Omental fat pad (tissue), 4 donors: ENCODE measurements at places on chromosomes 1 and 21. TPM values are rescaled to one million over a fixed set of nuclear protein-coding genes. Genes with fewer than 3 reads are reported as not detected.

GRCh38 chr1:203695116-203695515, 68.5 kb downstream of the ATP2B4 start:
- no peak for DNase-seq

DNA sequence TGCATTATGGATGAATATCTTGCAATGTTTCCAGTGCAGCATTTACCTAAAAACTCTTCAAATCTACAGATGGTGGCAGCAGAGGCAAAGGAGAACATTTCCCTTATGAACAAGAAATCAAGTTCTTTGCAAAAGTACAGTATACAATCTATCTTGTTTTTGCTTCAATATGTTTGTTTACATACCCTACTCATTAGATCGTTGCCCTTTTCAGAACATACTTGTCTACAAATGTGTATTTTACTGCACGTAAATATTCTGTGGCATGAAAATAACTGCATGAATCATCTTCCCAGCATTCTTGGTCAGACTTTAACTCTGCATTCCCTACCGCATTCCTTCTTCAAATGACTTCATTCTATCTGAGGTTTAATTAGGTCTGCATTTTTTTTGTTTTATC, 212.7 kb downstream of the ZP4 start:
- DNase-seq = no peak

Gene UHMK1
- 83.1 TPM for total RNA-seq

- peak; percentile 24 for DNase-seq
Measured at GRCh38 chr1:70353601-70354331, 756 bp downstream of the ANKRD13C start.

GRCh38 chr1:64881281-64881680, 85.1 kb downstream of the JAK1 start:
- no peak for DNase-seq

- no peak for DNase-seq
Measured at GRCh38 chr1:17564458-17565393, 25.2 kb downstream of the ARHGEF10L start.

- no peak for DNase-seq
Measured at GRCh38 chr1:17546946-17547670, 7.6 kb downstream of the ARHGEF10L start.

- DNase-seq = no peak
Measured at GRCh38 chr1:181936768-181937581, 124.5 kb downstream of the ZNF648 start.

Gene DNM3
- 15.8 TPM for total RNA-seq

GRCh38 chr1:114290341-114290740, 136.7 kb upstream of the SYT6 start:
- no peak for DNase-seq

- no peak for DNase-seq
Measured at GRCh38 chr1:195754303-195754702, 853.9 kb downstream of the KCNT2 start.

- DNase-seq = no peak
Measured at GRCh38 chr1:99661780-99662179, 15.9 kb downstream of the PALMD start.

GRCh38 chr1:91273875-91274274, 130.8 kb downstream of the HFM1 start:
- DNase-seq = no peak

Gene XKR8
- 4.6 TPM for total RNA-seq

GRCh38 chr21:40386294-40386911, 460.6 kb downstream of the DSCAM start:
- DNase-seq = peak; percentile 24
